NCI-H82 (cell line): ENCODE measurements at places on chromosomes 12 and 14.

DNA sequence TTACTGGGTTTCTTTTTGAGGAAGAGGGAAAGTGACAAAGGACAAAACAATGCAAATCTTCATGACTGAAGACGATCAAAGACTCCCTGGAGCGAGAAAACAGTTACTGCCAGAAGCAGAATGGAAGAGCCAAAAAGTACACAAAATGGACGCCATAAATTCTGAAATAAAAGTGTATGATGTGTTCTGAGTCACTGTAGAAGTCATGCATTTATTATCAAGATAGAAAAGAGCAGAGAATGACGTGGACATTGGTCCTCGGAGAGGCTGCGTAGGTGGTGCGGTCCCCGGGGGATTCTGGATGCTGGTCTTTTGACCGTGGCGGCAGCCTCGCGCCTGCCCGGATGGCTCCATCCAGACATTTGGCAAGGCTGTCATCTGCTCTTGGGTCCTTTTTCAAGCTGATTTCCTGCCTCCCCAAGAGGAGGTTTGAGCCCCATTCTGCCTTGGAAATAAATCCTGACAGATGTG, 52.8 kb downstream of the C14orf132 start:
- no peak for DNase-seq

GRCh38 chr14:31942166-31942841, 134.8 kb upstream of the ARHGAP5 start:
- DNase-seq, result no peak

- DNase-seq, result peak; percentile 10
These were observed 929 bp downstream of the CHD8 start for GRCh38 chr14:21454843-21455544.

DNA sequence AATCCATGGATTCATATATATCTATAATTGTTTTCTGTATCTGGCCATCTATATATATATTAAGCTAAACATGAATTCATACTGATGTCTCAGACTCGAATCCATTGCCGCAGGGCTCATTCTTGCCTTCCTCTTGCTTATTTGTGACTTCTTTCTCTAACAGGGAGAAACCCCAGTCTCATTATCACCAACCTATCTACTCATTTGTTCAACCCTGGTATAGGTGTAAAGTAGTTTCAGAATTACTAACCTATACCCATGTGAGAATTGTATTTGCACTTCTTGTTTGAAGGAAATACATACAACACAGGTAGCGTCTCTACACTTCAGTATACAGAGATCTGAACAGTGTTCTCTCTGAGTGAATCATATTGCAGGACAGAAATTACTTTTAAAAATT, 77.7 kb downstream of the PTPN11 start:
- DNase-seq, result no peak

DNA sequence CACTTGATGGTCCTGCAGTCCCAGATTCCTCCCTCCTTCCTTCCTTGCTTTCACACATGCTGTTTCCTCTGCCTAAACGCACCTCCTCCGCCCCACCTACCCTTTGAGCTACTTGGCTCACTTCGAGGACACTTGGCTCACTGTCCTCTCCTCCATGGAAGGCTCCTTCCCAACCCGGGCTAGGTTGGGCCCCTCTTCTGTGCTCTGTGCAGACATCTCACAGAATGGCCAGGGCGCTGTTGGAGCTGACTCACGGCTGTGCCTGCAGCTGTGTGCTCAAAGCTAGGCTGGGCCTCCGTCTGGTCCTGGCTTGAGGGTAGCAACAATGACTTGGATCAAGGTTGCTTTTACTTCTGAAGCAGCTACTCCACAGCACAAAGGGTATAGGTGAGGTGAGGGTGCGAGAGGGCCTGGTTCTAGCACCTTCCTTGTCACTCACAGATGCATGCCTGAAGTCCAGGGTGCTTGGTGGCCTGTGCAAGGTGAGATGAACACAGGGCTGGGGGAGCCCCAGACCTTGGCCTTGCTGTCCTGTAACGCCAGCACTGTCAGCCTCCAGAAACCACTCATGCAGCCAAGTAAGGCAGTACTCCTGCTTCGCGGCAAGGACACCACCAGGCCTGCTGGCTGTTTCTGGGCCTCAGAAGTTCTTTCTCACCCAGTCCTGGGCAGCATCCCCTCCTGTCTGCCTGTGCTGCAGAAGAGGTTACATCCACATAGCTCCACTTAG, 61.8 kb downstream of the GALNT16 start:
- DNase-seq, result no peak

DNA sequence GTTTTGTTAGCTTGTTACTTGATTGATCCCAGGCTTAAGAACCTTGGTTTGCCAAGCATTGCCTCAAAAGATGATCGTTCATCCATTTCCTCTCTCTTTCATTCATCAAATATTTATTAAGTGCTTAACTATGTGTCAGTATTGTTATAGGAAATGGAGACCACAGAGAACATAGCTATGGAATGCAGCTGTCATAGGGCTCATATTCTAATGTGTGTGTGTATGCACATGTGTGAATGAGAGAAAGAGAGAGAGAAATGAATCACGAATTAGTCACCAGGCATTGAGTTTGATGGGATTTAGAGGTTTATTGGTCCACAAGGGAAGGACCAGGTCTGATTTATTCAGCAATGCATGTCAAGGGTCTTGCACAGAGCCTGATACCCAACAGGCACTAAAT, 71.0 kb upstream of the FBXO21 start:
- DNase-seq, result no peak

- DNase-seq, result no peak
These were observed 43.2 kb upstream of the PHC1 start for GRCh38 chr12:8871068-8871467.

- DNase-seq, result no peak
These were observed 1.5 kb upstream of the FZD10 start for GRCh38 chr12:130160711-130161231.
